ENCODE measurements at places on chromosomes 7 and 10.

GRCh38 chr10:97307441-97307840 is 11.6 kb upstream of the FRAT1 start:
- H3K27me3 ChIP-seq: no peaks in the 10 kb centered on the region
- no peak overlapping the region for H3K27ac ChIP-seq
- H3K4me1 ChIP-seq: no peaks in the 10 kb centered on the region
- H3K4me3 ChIP-seq: no peak overlapping the region
- no peak for DNase-seq

DNA sequence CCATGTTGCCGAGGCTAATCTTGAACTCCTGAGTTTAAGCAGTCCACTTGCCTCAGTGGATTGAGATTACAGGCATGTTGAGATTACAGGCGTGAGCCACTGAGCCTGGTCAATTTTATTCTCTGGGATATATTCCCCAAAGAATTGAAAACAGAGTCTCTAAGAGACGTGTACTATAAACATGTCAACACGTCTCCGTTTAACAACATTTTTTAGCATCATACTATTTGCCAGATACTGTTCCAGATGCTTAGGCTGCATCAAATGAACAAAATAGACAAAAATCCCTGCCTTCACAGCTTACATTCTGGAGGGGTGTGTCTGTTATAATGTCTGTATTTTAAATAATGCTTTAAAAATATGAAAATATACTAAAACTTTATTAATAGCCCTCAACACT is 54.1 kb upstream of the PRKG1 start:
- H3K27ac ChIP-seq: no peak overlapping the region
- H3K27me3 ChIP-seq: no peaks in the 10 kb centered on the region
- H3K36me3 ChIP-seq: no peaks in the 10 kb centered on the region
- no peak overlapping the region for H3K4me3 ChIP-seq
- H3K4me1 ChIP-seq: no peaks in the 10 kb centered on the region

GRCh38 chr7:154628556-154628955 is 374.4 kb downstream of the PAXIP1 start:
- no peak for DNase-seq
- H3K27me3 ChIP-seq: no peaks in the 10 kb centered on the region
- no peaks in the 10 kb centered on the region for H3K4me1 ChIP-seq
- no peak overlapping the region for H3K4me3 ChIP-seq

- no peaks in the 10 kb centered on the region for H3K36me3 ChIP-seq
- H3K4me3 ChIP-seq: no peak overlapping the region
- no peak for DNase-seq
- H3K4me1 ChIP-seq: no peaks in the 10 kb centered on the region
- no peaks in the 10 kb centered on the region for H3K27me3 ChIP-seq
- H3K27ac ChIP-seq: no peak overlapping the region
Measured at GRCh38 chr7:39847227-39847626, 102.8 kb upstream of the CDK13 start.

GRCh38 chr10:15459218-15459617 is 88.1 kb upstream of the FAM171A1 start:
- H3K36me3 ChIP-seq: no peaks in the 10 kb centered on the region
- no peak overlapping the region for H3K27ac ChIP-seq
- H3K4me3 ChIP-seq: no peak overlapping the region
- H3K4me1 ChIP-seq: no peaks in the 10 kb centered on the region

GRCh38 chr7:7791523-7791922 is 73.1 kb upstream of the RPA3 start:
- DNase-seq: no peak
- no peaks in the 10 kb centered on the region for H3K27me3 ChIP-seq
- H3K4me1 ChIP-seq: peaks cover 14% of the 10 kb centered on the region
- H3K4me3 ChIP-seq: no peak overlapping the region

DNA sequence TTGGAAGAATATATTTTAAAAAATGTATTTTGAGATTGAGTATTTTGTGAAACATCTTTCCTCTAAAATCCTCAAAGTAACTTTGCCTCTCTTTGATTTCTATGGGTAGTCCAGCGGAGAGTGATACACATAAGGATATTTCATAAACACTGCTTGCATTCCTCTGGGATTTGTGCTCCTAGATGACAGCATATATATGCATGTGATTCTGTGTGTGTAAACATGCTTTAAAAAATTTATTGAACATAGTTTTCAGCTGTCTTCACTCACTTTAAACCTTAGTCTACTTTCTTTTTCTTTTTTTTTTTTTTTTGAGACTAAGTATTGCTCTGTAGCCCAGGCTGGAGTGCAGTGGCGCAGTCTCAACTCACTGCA is 84.6 kb downstream of the KAT6B start:
- DNase-seq: no peak
- H3K27me3 ChIP-seq: no peaks in the 10 kb centered on the region
- H3K4me3 ChIP-seq: no peak overlapping the region
- H3K27ac ChIP-seq: no peak overlapping the region
- peaks cover 48% of the 10 kb centered on the region for H3K4me1 ChIP-seq

DNA sequence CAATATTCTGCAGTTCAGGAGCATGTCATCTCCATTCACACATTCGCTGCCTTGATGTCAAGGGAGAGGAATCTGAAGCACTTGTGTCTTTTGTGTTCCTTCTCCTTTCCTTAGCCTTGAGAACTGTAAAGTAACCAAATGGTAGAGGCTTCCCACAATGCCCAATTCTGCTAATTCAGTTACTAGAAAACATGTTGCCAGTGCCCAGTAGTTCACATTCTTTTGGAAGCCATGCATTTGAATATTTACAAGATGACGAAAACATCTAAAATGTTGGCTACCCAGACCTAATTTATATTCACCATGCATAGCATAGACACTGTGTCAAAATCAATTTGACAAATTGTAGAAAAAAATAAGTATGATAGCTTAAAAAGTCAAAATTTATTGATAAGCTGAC is 852.7 kb upstream of the PHF14 start:
- H3K27me3 ChIP-seq: no peaks in the 10 kb centered on the region
- H3K4me1 ChIP-seq: no peaks in the 10 kb centered on the region
- no peak for DNase-seq
- no peaks in the 10 kb centered on the region for H3K36me3 ChIP-seq

GRCh38 chr10:51422311-51423120 is 276.9 kb downstream of the CSTF2T start:
- no peak overlapping the region for H3K4me3 ChIP-seq
- H3K27me3 ChIP-seq: no peaks in the 10 kb centered on the region
- H3K27ac ChIP-seq: peak overlapping the region; percentile 59
- DNase-seq: no peak

DNA sequence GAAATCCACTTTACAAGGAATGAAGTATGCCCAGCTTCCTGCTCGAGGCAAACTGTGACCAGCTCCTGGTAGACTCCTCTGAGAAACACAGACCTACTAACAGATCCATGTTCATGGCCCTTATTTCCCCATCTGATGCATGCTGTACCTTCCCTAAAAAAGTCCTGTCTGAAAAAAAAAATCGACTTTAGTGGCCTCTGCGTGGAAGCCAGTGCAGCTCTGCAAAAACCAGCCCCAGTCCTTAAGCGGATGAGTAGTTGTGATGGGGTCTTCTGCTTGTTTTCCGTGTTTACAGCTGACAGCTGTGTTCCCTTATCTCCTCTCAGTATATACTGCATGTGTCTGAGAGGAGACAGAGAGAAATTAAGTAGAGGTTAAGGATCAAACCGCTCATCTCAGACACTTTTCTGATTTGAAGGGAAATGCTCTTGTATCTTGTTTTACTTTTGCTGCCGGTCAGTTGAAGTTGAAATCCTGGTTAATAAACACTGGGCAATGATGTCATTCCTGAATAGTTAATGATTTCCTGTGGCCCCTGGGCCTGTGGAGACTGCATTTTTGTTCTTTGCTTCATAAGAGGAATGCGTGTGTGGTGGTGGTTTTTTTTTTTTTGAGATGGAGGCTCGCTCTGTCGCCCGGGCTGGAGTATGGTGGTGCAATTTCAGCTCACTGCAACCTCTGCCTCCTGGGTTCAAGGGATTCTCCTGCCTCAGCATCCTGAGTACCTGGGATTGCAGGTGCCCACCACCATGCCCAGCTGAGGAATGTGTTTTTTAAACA is 67.6 kb downstream of the DOCK1 start:
- H3K27me3 ChIP-seq: no peaks in the 10 kb centered on the region
- DNase-seq: no peak
- H3K36me3 ChIP-seq: no peaks in the 10 kb centered on the region
- no peak overlapping the region for H3K4me3 ChIP-seq
- H3K27ac ChIP-seq: no peak overlapping the region
- H3K4me1 ChIP-seq: no peaks in the 10 kb centered on the region

- H3K4me3 ChIP-seq: no peak overlapping the region
- peaks cover 14% of the 10 kb centered on the region for H3K4me1 ChIP-seq
- DNase-seq: no peak
- H3K36me3 ChIP-seq: no peaks in the 10 kb centered on the region
- H3K27ac ChIP-seq: peak overlapping the region; percentile 70
Measured at GRCh38 chr10:69896606-69897231, 95.0 kb downstream of the COL13A1 start.

DNA sequence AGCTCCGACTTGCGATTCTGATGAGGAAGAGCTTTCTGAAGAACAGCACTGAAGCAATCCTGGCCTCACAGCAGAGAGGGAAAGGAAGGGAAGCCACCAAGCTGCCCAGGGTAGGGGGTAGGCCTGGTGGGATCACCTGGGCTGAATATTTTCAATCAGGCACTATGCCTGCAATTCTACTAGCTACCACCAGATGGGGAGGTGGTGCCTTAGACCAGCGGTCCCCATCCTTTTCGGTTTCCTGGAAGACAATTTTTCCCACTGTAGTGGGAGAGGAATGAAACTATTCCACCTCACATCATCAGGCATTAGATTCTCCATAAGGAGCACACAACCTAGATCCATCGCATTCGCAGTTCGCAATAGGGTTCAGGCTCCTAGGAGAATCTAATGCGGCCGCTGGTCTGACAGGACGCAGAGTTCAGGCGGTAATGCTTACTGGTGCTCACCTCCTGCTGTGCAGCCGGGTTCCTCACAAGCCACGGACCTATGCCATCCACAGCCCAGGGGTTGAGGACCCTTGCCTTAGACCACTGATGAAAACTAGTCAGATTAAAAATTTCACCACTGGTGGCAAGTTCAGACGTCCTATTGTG is 2.7 kb downstream of the LRRC20 start:
- no peak overlapping the region for H3K4me3 ChIP-seq
- DNase-seq: no peak
- no peaks in the 10 kb centered on the region for H3K36me3 ChIP-seq
- no peaks in the 10 kb centered on the region for H3K27me3 ChIP-seq
- no peak overlapping the region for H3K27ac ChIP-seq

- H3K4me1 ChIP-seq: no peaks in the 10 kb centered on the region
- no peaks in the 10 kb centered on the region for H3K36me3 ChIP-seq
Measured at GRCh38 chr10:6530966-6531365, 49.1 kb downstream of the PRKCQ start.

GRCh38 chr10:112708461-112708860 is 241.6 kb upstream of the TCF7L2 start:
- no peak overlapping the region for H3K4me3 ChIP-seq
- no peaks in the 10 kb centered on the region for H3K27me3 ChIP-seq
- no peaks in the 10 kb centered on the region for H3K36me3 ChIP-seq
- H3K4me1 ChIP-seq: no peaks in the 10 kb centered on the region
- no peak for DNase-seq

DNA sequence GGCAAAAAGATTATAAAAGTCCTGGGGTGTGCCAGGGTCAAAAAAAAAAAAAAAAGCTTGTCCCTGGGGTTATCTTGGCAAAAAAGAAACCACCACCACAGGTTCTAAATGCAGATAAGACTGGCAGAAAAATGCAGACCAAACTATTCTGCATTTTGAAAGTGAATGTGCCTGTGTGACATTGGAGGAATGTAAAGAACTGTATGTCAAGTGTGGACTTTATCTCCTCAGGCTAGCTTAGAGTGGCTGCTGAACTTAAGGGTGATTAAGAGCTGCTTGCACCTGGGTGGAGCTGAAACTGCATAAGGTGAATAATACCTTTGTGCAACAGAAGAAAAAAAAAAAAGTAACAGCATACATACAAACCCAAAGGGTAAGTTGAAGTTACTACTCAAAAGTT is 1.3 kb upstream of the NAPEPLD start:
- no peak overlapping the region for H3K27ac ChIP-seq
- H3K4me3 ChIP-seq: no peak overlapping the region
- no peak for DNase-seq
- no peaks in the 10 kb centered on the region for H3K36me3 ChIP-seq

DNA sequence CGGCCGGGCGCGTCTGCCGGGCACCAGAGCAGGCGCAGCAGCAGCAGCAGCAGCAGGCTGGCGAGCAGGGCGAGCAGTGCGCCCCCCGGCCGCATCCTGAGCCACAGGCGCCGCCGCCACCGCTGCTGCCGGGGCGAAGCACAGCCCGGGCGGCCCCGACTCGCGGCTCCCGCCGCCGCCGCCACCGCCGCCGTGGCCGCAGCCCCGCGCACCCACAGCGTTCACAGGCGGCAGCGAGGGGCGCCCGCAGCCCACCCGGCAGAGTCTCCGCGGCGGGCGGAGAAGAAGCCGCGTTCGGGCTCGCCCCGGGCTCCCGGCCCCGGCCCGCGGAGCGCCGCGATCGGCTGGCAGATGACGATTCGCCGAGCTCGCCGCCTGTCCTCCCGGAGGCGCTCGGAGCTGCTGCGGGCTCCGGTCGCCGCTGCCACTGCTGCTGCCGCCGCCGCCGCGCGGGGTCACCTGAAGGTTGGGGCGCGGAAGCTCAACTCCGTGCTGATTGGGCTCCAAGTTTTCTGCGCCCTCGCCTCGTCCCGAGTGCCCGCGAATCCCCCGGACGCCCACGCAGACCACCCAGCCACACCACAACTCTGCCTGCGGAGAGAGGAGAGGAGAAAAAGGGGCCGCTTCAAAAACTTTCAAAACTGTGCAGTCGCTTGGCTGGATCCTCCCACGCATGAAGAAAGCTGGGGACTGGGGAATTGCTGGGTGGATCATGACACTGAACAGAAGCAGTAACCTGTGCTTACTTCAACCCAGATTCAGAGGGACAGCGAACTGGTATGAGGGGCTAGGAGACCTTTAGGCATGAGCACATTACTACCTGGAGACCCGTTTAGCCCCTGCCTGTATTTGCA is at the start of gene ST8SIA6:
Gene ST8SIA6 (minus strand): TSS at position 435 of the 854 bp plus-strand sequence. CDS start 340 bp downstream, at position 95.
- H3K27me3 ChIP-seq: peaks cover 7% of the 10 kb centered on the region
- peak within 1 kb of the TSS; percentile 20 for H3K27ac ChIP-seq
- no peak for DNase-seq
- H3K36me3 ChIP-seq: no peaks in the 10 kb centered on the region
- peaks cover 16% of the 10 kb centered on the region for H3K4me1 ChIP-seq
